ENCODE measurements at places on chromosomes 7 and 10.

- no peak for DNase-seq
These were observed 25.7 kb upstream of the CDHR3 start for GRCh38 chr7:105937411-105937810.

- DNase-seq: no peak
These were observed 222.3 kb upstream of the MGMT start for GRCh38 chr10:129244757-129245156.

GRCh38 chr7:141115965-141116364 lies 42.1 kb downstream of the TMEM178B start:
- DNase-seq: no peak

- DNase-seq: no peak
These were observed 46.1 kb upstream of the NFE2L3 start for GRCh38 chr7:26105931-26106330.

DNA sequence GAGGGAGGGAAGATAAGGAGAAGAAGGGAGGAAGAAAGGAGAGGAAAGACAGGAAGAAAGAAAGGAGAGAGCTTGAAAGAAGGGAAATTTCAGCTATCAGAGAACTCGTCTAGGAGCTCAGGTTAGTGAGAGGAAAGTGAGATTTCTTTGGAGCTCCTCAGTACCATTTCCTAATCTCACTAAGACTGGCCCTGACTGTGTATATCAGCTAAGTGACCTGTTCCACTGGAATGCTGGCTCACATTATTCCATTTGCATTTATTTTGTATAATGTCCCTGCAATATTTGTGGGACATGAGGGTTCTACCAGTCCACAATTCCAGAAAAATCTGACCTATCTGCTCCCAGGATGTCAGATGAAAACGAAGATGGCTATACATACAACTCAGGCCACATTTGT lies 114.7 kb upstream of the CELF2 start:
- no peak for DNase-seq

GRCh38 chr10:74738542-74738941 lies 87.9 kb upstream of the KAT6B start:
- no peak for DNase-seq

- no peak for DNase-seq
These were observed 210.8 kb downstream of the DNAJB6 start for GRCh38 chr7:157547611-157548010.

DNA sequence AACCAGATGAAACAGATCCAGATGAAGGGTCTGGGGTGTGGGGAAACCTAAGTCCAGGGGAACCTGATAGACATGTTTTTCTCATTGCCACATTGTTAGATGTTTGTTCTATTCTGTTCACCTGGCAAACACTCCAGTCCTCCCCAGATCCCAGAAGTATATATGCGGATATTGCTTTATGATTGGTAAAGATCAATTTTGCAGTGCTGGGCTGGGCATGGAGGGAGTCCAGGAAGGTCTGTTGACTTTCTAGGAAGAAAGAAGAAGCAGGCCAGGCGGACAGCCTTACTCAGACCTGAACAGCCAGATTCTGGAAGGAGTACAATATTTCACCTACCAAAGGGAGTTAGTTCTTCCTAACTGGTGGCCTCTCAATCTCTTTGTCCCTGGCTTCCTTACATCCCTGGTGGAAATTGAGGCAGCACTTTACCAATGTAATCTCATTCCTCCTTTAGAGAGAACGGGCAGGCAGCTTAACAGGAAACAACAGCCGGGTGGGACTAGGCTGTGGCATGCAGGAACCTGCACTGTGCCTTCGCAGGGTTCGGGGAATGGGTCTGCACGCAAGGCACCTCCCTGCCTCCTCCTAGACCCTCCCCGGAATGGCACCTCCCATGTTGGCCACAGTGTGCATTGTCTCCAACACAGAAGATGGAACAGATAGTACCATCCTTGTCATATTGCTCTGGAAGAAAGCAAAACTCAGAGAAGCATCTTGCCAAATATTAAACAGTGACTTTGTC lies 930 bp downstream of the GIMAP6 start:
- DNase-seq: peak; percentile 45
